A549 treated with ZK216348 at 1 μM for 4 hours (cell line): ENCODE measurements at places on chromosomes 5 and 9. TPM values are rescaled to one million over a fixed set of nuclear protein-coding genes. Genes with fewer than 3 reads are reported as not detected.

Gene GRM6
- not detected in 5 replicates for total RNA-seq

Gene RORB
- not detected in 5 replicates for total RNA-seq

Gene RGMB
- 4.8 to 8.1 TPM (median 7.4 TPM) in 5 replicates for total RNA-seq

Gene SH3GL2
- 0.05 to 0.21 TPM (median 0.13 TPM) in 3 of 5 replicates, not detected in the others for total RNA-seq

Gene BRD8
- total RNA-seq = 46.1 to 55.8 TPM (median 50.1 TPM) in 5 replicates

Gene MEIKIN
- not detected in 5 replicates for total RNA-seq

Gene LHX3
- total RNA-seq = 0.09 to 0.14 TPM (median 0.12 TPM) in 4 of 5 replicates, not detected in the other

Gene LCN1
- total RNA-seq = 0.53 TPM in 1 of 5 replicates, not detected in the others

Gene IL13
- 0.13 TPM in 1 of 5 replicates, not detected in the others for total RNA-seq

Gene OTP
- total RNA-seq = 0.07 to 0.16 TPM (median 0.11 TPM) in 5 replicates
